ENCODE measurements at places on chromosomes 2 and 18.

- no peak for DNase-seq
Observed at GRCh38 chr2:88658326-88658725, 31.1 kb upstream of the EIF2AK3 start.

DNA sequence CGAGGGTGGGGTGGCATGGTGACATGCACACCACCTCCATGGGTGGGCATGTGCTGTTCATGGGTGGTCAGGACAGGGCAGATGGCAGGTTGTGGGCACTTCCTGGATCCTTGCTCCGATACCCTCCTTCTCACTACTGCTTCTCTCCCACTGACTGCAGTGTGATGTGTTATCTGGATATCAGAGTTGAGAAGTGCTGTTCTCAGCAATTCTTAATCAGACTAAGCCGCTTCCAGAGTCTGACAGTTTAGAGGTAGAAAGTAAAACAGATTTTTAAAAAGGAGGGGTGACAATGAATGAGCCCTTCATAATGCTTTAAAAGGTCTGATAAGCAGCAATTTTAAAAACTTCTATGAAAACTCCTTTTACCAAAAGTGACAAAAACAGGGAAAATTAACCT, 33.9 kb downstream of the SIGLEC15 start:
- DNase-seq = no peak

GRCh38 chr2:28644760-28645159, 106.9 kb upstream of the PPP1CB start:
- DNase-seq = no peak

DNA sequence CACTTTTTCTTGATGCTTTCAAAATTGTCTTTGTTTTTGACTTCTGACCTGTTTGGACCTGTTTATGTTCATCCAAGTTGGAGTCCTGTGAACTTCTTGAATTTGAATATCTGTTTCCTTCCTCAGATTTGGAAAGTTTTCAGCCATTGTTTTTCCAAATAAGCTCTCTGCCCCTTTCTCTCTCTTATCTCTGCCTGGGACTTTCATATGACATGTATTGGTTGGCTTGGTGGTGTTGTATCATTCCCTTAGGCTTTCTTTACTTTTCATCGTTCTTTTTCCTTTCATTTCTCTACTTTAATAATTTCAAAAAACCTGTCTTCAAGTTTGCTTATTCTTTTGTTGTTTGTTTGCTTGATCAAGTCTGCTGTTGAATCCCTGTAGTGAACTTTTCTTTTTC, 60.1 kb upstream of the LDLRAD4 start:
- no peak for DNase-seq

- no peak for DNase-seq
Observed at GRCh38 chr2:235541838-235542549, 48.2 kb downstream of the AGAP1 start.

GRCh38 chr2:238107525-238108422, 7.6 kb downstream of the ESPNL start:
- DNase-seq = no peak

All from stimulated activated CD8-positive, alpha-beta memory T cell treated with anti-CD3 and anti-CD28 coated beads, Interleukin-15, amount 100 ng/mL, for 1 hour (primary cell).